MM.1S (cell line): ENCODE measurements at places on chromosomes 7 and 10.

- no peak for DNase-seq
These were observed 195.3 kb downstream of the FAM107B start for GRCh38 chr10:14579405-14579804.

DNA sequence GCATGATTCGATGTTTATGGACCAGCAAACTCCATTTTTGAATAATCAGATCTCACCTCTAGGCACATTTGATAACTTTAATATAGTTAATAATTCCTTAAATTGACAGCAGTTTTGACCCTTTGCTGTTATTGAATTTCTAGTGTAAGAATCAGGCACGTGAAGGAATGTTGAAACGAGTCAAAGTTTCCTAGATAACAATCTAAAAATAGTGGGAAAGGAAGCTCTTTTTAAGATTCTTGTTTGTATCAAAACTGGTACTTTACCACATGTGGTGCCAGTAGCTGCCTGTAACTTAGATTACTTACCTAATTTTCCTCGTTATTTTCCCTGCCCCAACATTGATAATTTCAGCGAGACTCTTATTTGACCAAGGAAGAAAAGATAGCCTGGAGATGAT is 757.8 kb upstream of the KCND2 start:
- no peak for DNase-seq

DNA sequence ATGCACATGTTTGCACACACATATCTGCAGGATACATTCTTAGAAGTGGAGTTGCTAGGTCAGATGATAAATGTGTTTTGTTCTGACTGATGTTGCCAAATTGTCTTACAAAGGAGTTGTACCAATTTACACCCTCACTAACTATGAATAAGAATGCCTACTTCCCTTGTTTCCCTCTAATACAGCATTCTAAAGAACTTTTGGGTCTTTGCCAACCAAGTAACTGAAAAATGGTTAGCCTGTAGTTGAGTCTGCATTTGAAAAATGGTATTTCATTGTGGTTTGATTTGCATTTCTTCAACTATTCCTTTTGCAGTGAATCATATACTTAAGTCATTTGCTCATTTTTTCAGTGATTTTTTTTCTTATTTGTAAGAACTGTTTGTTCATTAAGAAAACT is 48.4 kb downstream of the TMEM26 start:
- no peak for DNase-seq

DNA sequence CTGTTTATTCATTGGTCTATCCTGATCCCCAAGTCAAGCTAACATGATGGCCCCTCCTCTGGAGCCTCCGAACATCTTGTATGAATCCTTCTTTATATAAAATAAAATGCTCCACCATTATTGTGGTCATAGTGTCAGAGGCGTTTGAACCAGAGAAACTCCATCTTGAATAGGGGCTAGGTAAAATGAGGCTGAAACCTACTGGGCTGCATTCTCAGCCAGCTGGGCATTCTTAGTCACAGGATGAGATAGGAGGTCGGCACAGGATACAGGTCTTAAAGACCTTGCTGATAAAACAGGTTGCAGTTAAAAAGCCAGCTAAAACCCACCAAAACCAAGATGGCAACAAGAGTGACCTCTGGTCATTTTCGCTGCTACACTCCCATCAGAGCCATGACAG is 905.8 kb upstream of the AUTS2 start:
- DNase-seq, result no peak

DNA sequence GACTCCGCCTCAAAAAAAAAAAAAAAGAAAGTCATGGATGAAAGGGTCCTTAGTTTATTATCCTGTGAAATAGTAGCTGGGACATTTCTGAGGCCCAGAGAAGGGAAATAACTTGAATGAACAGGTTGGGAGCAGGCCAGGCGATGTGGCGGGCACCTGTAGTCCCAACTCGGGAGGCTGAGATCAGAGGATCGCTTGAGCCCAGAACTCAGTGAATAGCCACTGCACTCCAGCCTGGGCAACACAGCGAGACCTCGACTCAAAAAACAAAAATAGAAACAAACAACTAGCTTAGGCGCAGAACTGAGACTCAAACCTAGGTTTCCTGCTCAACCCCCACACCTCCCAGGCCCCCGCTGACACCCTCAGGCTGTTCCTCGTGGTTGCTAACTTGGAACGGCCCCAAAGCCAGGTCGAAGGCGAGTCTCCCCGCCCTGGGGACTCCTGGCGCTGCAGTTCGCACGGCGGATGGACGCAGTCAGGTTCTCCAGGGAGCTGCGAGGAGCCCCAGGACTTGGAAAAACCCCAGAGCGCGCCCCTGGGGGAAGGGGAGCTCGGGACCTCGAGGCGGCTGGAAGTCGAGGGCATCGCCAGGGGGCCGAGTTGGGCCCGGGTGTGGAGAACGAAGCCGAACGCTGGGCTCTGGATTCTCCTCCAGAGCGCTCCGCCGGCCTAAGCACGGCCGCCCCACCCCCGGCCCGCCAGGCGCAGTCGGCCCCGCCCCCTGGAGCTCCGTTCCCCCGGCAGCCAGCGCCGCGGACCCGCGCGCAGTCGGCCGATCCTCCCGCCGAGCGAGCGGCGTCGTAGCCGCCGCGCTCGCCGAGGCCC is at the start of gene STOX1:
Gene STOX1 (plus strand): TSS at position 768 of the 828 bp plus-strand sequence. CDS start 93 bp downstream, outside the sequence.
- peak; percentile 84 for DNase-seq

DNA sequence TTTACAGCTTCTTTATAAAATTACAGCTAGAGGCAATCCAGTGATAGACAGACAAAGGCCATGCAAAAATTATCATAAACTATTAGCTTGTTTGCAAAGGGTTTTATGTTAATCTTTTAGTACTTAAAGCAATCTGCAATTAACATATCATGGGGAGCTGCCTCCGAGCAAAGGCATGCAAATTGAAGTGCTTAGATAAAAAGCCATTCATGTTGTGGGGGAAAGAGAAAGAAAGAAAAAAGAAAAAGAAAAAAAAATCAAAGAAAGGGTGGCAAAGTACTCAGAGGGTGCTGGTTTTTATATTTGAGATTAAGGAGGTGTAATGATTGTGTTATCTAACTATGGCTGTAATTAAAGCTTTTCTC is 799.5 kb downstream of the LRMDA start:
- no peak for DNase-seq

DNA sequence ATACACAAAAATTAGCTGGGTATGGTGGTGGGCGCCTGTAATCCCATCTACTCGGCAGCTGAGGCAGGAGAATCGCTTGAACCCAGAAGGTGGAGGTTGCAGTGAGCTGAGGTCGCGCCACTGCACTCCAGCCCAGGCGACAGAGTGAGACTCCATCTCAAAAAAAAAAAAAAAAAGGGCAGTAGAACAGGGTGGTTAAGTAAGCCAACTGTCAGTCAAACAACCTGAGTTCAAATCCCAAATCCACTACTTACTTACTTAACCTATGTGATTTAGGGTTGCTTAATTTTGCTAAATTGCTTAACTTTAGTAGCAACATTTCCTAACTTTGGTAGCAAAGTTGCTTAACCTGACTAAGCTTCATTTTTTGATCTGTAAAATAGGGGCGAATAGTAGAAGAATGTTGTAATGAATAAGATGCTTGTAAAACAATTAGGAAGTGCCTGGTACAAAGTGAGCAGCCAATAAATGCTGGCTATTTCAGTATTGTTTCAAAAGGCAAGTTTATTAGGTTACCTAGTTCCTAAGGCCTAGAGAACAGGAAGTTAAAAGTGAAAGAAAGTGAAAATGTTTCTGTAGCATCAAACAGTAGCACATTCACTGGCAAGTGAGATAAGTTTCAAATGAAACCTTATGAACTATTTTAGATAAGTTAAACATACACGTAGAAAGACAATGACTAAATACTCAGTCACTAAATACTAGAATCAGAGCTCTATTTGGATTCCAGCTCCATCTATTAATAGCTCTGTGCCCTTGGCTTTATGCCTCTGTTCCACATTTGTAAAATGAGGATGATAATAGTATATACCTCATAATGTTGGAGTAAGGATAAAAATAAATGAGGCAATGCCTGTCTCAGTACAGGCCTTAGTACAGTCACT is 64.3 kb downstream of the HOXA1 start:
- peak; percentile 62 for DNase-seq

DNA sequence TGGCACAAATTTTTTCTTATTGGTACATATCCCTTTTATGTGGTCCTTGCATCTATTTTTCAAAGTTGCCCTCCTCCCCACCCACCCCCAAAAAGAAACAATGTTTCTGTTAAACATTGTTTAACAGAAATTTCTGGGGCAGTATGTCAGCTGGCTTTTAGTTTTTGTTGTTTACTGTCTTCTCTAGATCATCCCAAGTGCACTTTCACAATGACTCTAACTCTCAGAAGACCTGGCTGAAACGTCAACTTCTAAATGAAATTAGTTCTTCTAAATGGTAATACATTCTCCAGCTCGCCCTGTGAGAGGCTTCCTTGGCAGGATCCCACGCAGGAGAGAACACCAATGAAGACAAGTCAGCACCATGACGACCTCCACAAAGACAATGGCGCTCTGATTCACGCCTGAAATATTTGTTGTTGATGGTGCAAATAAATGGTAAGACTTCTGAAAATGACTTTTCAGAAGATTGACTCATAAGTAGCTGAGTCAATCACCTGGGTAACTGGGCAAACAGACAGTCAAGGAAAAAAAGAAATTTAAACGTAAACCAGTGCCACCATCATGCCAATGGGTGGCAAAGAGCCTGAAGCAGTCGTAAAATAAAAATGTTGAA is 293.7 kb downstream of the FZD1 start:
- DNase-seq, result no peak

GRCh38 chr10:69491611-69492010 is 40.3 kb downstream of the TSPAN15 start:
- no peak for DNase-seq

- no peak for DNase-seq
These were observed 73.2 kb downstream of the SFMBT2 start for GRCh38 chr10:7337431-7338171.

DNA sequence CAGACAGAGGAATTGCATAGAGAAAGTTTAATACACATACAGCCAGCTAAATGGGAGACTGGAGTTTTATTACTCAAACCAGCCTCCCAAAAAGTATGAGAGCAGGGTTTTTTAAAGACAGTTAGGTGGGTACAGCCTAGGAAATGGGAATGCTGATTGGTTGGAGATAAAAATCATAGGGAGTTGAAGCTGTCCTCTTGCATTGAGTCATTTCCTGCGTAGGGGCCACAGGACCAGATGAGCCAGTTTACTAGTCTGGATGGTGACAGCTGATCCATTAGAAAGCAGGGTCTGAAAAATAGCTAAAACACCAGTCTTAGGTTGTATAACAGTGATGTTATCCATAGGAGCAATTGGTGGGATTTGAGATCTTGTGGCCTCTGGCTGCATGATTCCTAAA is 76.1 kb upstream of the POM121L12 start:
- DNase-seq, result no peak

DNA sequence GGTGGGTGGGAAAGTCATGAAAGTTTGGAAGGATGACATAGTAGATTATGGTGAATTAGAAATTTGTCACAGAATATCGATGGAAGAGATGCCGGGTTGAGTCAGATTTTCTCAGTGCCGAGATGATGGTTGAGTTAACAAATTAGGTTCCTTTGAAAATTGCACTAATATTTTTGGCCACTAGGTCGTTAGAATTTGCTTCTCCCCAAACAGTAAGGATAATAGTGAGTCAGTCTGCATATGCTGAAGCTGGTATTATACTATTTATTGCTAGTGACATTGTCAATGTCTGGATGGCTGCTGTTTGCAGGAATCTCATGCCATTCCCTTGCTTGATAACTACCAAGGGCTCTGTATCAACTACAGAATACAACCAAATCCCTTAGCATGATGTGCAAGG is 37.7 kb upstream of the MINDY3 start:
- peak; percentile 42 for DNase-seq

DNA sequence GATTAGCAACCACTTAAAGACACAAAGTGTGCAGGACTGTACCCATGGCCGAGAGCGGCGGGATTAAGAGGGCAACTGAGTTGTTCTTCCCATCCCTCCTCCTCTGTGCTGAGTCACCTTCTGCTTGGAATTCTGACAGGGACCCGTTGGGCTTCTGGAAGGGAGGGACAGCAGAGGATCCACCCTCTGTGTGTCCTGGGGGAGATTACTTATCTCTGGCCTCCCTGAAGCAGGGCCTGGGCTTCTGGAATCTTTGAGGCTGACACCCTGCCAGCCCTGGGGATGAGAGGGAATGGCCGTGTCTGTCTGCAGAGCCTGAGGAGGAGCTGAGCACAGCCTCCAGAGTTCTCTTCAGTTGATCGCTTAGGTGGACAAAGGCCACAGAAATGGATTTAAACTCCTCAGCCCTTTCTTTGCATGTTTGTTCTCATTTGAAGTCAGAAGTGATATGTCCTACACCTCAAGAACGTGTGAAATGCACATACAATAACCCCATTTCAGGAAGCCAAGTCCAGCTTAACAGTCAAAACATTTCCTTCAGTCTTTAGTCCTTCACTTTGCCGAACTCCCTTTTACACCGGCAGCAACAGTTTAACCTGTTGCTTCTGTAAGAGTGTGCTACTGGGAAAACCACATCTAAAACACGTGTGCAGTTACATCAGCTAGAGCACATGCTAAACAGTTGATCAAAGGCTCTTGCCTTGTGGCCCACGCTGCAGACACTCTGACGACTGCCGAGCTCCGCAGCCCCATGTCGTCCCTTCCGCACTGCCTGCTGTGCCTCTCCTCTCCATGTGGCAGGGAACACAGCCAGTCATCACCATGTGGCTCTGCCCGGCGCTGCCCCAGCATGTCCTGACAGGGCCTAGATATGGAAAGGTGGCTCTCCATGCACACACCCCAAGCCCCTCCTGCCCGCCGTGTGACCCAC is 55.7 kb downstream of the IKZF1 start:
- DNase-seq, result no peak

- no peak for DNase-seq
These were observed 66.4 kb downstream of the GALNT17 start for GRCh38 chr7:71198391-71198790.

GRCh38 chr7:41039386-41039953 is 663.4 kb downstream of the INHBA start:
- DNase-seq, result no peak

- DNase-seq, result no peak
These were observed 133.6 kb downstream of the PPP1R9A start for GRCh38 chr7:95041031-95041430.

DNA sequence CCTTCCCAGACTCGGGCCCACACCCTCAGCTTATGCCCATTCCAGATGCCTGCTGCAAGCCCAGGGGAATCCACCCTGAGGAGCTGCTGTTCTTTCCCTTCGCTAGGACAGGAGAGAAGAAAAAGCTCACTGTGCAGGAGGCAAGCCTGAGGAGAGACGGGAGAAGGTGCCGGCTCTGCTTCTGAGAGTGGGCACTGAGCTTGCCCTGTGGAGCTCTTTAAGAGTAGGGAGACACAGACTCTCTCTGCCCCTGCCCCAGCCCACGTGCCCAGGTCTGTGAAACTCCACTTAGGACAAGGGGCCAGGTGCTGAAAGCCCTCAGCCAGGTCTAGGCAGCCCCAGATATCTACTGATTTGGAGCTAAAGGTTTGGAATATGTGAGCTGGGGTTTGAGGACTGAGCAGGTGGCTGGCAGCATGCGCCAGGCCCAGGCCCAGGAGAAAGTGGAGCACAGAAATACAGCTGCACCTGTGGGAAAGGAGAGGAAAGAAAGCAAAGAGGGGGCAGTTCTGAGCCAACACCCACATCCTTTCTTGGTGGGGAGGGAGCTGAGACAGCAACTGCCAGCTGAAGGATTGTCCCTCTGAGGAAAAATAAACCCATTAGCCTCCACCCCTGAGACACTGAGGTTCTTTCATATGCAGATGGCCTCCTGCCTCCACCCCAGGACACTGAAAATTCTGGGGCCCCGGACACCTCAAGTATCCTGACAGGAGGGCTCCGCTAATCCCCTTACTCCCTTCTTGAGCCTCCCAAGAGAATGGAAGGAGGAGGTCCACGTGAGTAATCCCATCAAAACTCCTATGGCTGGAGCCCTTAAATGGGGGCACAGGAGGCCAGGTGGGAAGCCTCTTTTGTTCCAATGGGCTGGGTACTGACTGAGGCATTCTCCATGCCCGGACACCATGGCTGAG is 7.3 kb downstream of the POLL start:
- DNase-seq, result peak; percentile 61

GRCh38 chr10:51403521-51403920 is 295.9 kb downstream of the CSTF2T start:
- DNase-seq, result no peak
